ENCODE measurements at places on chromosomes 2 and 18. TPM values are rescaled to one million over a fixed set of nuclear protein-coding genes. Genes with fewer than 3 reads are reported as not detected.

DNA sequence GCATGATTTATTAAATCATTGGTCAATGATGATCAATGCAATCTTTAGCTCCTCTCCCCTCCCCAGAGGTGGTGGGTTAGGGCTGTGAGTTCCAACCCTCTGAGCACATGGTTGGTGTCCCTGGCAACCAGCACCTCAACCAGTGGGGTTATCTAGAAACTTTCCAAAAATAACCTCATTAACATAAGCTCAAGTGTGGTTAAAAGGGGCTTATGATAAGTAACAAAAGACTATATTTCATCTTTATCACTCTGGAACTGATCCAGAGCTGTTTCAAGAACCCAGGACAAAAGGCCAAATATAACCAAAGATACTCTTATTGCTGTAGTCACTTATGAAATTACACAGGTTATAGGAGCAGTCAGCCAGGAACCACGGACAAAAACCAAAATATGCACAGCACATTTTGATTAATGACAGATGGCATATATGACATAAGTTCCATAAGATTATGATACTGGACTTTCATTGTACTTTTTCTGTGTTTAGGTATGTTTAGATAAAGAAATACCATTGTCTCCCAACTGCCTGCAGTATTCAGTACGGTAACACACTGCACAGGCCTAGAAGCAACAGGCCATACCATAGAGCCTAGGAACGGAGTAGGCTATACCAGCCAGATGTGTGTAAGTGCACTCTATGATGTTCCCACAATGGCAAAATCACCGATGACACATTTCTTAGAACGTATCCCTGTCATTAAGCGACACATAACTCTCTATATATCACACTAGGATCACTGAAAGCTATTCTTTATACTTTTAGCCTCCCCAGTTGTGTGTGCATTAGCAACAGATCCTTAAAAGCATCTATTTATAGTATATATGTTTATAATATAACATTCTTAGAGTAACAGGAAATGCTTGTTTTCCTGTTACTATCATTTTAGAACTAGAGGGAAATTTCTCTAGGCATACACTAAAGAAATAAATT, 31.9 kb downstream of the KIDINS220 start:
- DNase-seq: no peak

Gene SLC5A7
- total RNA-seq: not detected

- DNase-seq: no peak
These were observed 211.5 kb downstream of the RAD51AP2 start for GRCh38 chr2:17306706-17307105.

DNA sequence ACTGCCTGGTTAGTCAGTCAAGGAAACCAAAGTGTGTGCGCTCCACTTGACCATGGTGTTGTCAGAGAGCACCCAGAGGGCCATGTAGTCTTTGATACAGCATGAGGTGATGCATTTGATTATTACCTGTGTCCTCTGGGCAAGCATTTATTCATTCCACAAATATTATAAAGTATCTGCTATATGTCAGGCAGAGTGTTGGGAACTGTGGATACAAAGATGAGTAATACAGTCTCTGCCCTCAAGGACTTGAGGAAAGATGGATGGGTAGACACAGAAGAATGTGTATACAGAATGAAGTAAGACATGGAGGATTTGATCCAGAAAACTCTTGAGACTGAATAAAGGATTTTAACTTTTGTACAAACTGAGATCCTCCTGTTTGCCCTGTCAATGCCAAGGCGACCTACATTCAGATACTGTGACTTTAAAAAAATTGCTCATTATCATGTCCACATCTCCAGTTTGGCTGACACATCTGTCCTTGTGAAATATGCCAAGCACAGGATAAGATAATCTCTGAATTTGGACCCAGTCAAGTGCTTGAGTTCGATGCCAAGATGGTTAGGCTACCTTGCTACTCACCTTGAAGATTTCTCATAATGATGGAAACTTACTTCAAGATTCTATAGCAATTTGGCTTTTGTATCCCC, 50.8 kb downstream of the ACYP2 start:
- no peak for DNase-seq
